Lung (tissue), 17 donors: ENCODE measurements at places on chromosomes 2 and 18. TPM values are rescaled to one million over a fixed set of nuclear protein-coding genes. Genes with fewer than 3 reads are reported as not detected.
A peak's percentile ranks its signal among the peaks of the same experiment; 100 is the strongest.

The CROCC2 gene
- 5.6 TPM for total RNA-seq

The BMP10 gene
- not detected for total RNA-seq

The SCYGR5 gene
- not detected for total RNA-seq

The LCT gene
- total RNA-seq, result 0.06 TPM

The CD8B gene
- total RNA-seq, result 0.28 TPM

The DYNC1I2 gene
- total RNA-seq, result 72.7 TPM

The SCN7A gene
- total RNA-seq, result 178 TPM

The ANKRD30B gene
- total RNA-seq, result not detected

The MPV17 gene
- 103 TPM for total RNA-seq

The KLHL41 gene
- total RNA-seq, result 1.6 TPM

DNA sequence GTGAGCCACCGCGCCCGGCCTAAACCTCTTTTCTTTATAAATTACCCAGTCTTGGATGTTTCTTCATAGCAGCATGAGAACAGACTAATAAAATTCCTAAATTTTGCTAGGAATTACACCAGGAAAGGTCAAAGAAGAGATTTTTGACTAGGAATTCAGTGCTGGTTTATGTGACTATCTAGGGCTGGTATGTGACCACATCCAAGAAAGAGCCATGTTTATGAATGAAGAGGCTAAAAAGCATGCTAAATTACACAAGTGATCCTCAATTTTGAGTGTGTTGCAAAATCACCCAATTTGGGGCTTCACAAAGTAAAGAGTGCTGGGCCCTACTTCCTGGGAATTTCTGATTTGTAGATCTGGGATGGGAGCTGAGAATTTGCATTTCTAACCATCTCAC is 123.6 kb downstream of the CSRNP3 start:
- no peak overlapping the region for H3K4me3 ChIP-seq
- H3K4me1 ChIP-seq, result no peaks in the 10 kb centered on the region
- no peak for DNase-seq
- H3K27me3 ChIP-seq, result no peaks in the 10 kb centered on the region
- no peak overlapping the region for H3K27ac ChIP-seq
- no peaks in the 10 kb centered on the region for H3K36me3 ChIP-seq

DNA sequence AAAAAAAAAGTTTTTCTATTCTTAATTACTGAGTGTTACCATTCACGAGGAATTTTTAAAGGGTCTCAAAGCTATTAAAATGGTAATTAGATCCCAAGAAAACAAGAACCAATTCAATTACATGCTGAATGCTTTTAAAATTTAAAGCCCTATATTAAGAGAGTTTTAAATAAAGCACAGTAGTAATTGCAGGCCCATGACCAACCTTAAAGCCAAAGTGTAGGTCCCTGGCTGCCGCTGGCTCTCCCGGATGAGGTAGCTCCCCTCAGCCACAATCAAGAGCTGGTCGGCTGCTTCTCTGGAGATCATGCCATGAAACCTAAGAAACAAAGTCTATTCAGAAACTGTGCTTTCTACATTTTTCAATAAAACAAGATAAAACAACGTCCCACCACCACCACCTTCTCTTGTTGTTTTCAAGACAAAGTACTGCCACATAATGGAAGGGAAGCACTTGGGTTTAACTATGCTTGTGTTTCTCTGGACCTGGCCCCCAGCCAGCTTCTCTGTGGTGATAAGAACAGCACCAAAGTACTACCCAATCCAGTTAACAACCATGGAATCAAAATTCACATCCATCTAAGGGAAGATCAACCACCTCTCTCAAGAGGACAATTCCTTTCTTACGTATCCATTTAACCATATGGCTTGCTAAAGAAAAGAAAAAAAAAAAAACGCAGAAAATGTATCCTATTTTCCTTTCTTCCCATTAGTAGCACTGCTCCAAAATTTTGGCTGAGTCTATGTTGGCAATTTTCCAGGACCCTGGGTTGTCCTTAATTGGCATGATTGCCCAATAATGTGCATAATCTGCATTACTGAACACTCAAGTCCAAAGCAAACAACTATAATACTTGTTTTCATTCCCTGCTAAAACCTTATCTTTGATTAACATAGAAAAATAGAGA is 90.1 kb downstream of the CHN1 start:
- H3K4me1 ChIP-seq, result no peaks in the 10 kb centered on the region
- no peaks in the 10 kb centered on the region for H3K36me3 ChIP-seq
- H3K27me3 ChIP-seq, result no peaks in the 10 kb centered on the region
- H3K27ac ChIP-seq, result no peak overlapping the region
- DNase-seq, result peak; percentile 81

GRCh38 chr2:210776756-210777155 is 220.4 kb downstream of the CPS1 start:
- H3K4me3 ChIP-seq, result no peak overlapping the region
- H3K36me3 ChIP-seq, result no peaks in the 10 kb centered on the region
- no peak overlapping the region for H3K27ac ChIP-seq
- DNase-seq, result no peak

DNA sequence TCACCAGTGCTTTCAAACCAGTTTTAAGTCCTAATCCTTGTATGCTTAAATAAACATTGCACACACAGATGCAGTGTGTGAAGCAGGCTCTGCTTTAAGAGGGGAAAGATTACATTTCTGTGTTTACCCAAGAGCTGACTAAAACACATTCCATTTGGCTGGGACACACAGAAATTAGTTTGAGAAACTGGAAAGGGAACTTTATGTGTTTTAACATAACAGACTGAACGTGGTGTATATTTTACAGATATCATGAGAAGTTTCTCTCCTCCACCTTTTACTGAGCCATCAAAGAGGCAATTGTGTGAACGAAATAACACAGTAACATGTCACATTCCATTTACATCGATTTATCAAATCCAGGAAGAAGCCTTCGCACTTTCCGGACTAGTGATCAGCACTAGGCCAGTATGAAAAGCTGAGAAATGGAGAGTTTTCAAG is 121.8 kb downstream of the MAIP1 start:
- no peaks in the 10 kb centered on the region for H3K27me3 ChIP-seq
- no peak overlapping the region for H3K27ac ChIP-seq
- peaks cover 36% of the 10 kb centered on the region for H3K4me1 ChIP-seq
- no peaks in the 10 kb centered on the region for H3K36me3 ChIP-seq

GRCh38 chr2:204437815-204438756 is 107.2 kb upstream of the PARD3B start:
- no peak for DNase-seq
- H3K4me1 ChIP-seq, result no peaks in the 10 kb centered on the region
- no peaks in the 10 kb centered on the region for H3K27me3 ChIP-seq
- H3K4me3 ChIP-seq, result no peak overlapping the region
- no peak overlapping the region for H3K27ac ChIP-seq
- no peaks in the 10 kb centered on the region for H3K36me3 ChIP-seq

- H3K27me3 ChIP-seq, result no peaks in the 10 kb centered on the region
- H3K27ac ChIP-seq, result no peak overlapping the region
- H3K36me3 ChIP-seq, result no peaks in the 10 kb centered on the region
- peaks cover 3% of the 10 kb centered on the region for H3K4me1 ChIP-seq
Measured at GRCh38 chr2:168700615-168701245, 101.7 kb upstream of the NOSTRIN start.

- no peaks in the 10 kb centered on the region for H3K27me3 ChIP-seq
- no peaks in the 10 kb centered on the region for H3K36me3 ChIP-seq
- no peak overlapping the region for H3K27ac ChIP-seq
- peaks cover 26% of the 10 kb centered on the region for H3K4me1 ChIP-seq
- no peak for DNase-seq
- no peak overlapping the region for H3K4me3 ChIP-seq
Measured at GRCh38 chr2:45965871-45966498, 314.5 kb downstream of the PRKCE start.

- no peaks in the 10 kb centered on the region for H3K4me1 ChIP-seq
- DNase-seq, result no peak
- H3K27me3 ChIP-seq, result no peaks in the 10 kb centered on the region
- no peaks in the 10 kb centered on the region for H3K36me3 ChIP-seq
- no peak overlapping the region for H3K4me3 ChIP-seq
Measured at GRCh38 chr18:53907921-53908320, 316.5 kb downstream of the MBD2 start.

GRCh38 chr2:26526589-26526988 is 48.7 kb upstream of the OTOF start:
- no peak overlapping the region for H3K27ac ChIP-seq
- no peaks in the 10 kb centered on the region for H3K4me1 ChIP-seq
- no peaks in the 10 kb centered on the region for H3K27me3 ChIP-seq

- no peak overlapping the region for H3K27ac ChIP-seq
- no peaks in the 10 kb centered on the region for H3K27me3 ChIP-seq
- H3K4me3 ChIP-seq, result no peak overlapping the region
- no peaks in the 10 kb centered on the region for H3K36me3 ChIP-seq
Measured at GRCh38 chr2:67625690-67626475, 228.8 kb downstream of the ETAA1 start.

DNA sequence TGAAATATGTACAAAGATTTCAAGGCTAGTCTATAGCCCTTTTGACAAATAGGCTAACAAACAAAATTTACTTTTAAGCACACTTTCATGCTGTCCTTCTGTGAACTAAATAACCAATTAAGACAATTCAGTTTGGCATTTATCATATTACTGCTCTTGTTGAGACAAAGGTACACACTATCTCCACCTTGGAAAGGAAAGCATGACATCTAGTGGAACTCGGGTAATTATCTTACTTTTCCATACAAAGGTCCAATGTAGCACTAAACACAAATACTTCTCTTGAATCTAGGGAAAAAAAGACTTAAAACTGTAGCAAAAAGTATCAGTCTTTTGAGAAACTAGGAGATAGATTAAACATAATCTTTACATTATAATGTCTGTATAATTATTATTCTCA is 125.0 kb upstream of the CD226 start:
- H3K4me3 ChIP-seq, result no peak overlapping the region
- no peak overlapping the region for H3K27ac ChIP-seq
- H3K36me3 ChIP-seq, result no peaks in the 10 kb centered on the region
- peaks cover 3% of the 10 kb centered on the region for H3K4me1 ChIP-seq
- peak; percentile 44 for DNase-seq
- H3K27me3 ChIP-seq, result no peaks in the 10 kb centered on the region

DNA sequence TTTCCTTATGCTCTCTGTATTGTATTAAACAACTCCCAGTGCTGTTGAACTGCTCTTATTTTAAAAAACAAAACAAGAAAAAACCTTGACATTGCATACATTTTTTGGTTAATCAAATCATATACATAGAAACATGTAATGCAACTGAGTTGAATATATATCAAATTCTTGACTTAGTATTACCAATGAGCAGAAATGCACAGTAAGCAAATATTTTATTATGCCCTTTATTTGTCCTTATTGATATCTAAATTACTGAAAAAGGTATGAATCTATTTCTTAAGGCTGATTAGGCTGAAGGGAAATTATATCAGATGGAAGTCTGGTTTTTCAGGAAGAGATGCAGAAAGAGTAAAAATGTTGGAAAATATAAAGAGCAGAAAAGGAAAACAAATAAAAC is 6.9 kb upstream of the KDM3A start:
- H3K27me3 ChIP-seq, result peaks cover 2% of the 10 kb centered on the region
- no peak for DNase-seq
- no peaks in the 10 kb centered on the region for H3K4me1 ChIP-seq
- H3K27ac ChIP-seq, result no peak overlapping the region
- H3K4me3 ChIP-seq, result no peak overlapping the region

GRCh38 chr2:176500901-176501300 is 231.7 kb downstream of the MTX2 start:
- DNase-seq, result no peak
- no peaks in the 10 kb centered on the region for H3K27me3 ChIP-seq
- no peak overlapping the region for H3K4me3 ChIP-seq
- H3K36me3 ChIP-seq, result no peaks in the 10 kb centered on the region
- H3K27ac ChIP-seq, result no peak overlapping the region

DNA sequence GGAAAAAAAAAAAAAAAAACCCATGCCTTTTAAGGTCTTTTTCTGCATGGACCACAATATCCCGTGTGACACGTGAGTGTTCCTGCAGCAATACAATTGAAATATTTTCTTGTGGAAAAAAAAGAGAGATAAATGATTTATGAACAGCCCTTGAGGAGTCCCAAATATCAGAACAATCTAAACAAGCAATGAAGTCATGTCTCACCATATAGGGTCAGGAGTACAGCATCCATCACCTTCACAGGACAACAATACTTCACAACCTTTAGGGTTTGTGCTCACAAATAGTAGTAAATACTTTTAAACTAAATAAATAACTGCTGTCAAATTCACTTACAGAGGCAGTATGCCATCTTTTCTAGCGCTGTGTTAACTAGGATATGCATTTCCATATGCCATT is 87.9 kb downstream of the ZEB2 start:
- H3K4me1 ChIP-seq, result peaks cover 42% of the 10 kb centered on the region
- H3K36me3 ChIP-seq, result peaks cover 1% of the 10 kb centered on the region
- H3K4me3 ChIP-seq, result no peak overlapping the region
- peak overlapping the region; percentile 87 for H3K27ac ChIP-seq
- no peaks in the 10 kb centered on the region for H3K27me3 ChIP-seq
- DNase-seq, result no peak
